ENCODE measurements at places on chromosomes 1 and 21.

- no peak for DNase-seq
Observed at GRCh38 chr1:9815150-9815549, 8.6 kb downstream of the CLSTN1 start.

- DNase-seq: no peak
Observed at GRCh38 chr1:183995322-183996039, 42.0 kb downstream of the COLGALT2 start.

DNA sequence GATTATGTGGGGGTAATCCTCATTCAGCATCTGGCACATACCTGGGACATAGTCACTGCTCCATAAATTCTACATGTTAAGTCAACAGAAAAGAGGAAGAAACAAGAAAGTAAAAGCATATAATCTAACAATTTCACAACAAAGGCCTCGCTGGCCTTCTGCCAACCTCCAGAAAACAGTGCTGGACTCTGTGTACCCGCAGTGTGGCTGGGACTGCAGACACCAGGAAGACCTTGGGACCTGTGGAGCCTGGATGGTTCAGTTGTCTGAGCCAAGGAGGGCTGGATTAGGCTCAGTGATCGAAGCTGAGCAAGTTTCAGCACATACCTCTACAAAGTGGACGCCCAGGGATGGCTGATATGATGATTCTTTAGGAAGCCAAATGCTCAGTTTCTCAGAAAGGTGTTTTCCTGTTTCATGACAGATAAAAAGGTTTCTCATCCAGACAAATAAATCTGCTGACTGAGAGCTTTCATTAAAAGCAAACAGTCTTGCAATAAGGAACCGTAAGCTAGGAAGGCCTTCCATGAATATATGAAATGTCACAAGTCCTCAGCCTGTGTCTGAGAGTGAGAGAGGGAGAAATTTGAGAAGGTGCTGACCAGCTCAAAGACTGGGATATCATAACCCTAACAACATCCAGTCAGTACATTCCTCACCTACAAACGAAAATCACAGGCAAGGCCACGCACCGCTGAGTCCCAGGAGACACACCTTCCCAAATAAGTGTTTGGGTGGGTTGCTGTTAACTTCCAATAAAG, 48.4 kb downstream of the CAPZB start:
- no peak for DNase-seq

DNA sequence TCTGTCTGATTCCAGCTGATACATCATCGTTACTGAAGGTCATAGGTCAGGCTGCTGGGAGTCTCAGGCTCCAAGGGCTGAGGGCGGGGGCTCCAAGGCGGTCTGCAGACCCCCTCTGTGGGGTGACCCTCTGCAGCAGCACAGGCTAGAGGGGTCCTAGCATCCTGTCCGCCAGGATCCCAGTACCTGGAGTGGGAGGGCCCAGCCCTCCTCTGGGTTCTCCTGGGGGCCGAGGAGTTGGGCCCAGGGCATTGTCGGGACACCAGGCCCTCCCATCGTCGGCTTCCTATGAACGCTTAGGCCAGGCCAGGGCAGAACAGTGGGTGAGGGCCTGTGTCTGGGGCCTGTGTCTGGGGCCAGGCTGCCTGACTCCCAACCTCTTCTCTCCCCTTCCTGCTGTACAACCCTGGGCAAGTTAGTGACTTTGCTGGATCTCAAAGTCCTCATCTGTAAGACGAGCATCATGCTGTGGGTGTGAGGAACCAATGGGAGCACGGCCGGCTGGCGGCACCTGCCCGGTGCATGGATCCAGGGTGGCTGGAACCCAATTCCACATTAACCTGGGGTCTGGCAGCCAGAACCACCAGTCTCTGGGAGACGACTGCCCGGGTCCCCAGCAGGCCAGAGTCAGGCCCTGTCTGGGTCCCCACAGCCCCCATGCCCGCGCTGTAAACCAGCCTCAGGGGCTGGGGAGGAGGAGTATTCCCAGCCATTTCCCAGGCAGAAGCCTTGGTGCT, 56.2 kb upstream of the COL18A1 start:
- no peak for DNase-seq

DNA sequence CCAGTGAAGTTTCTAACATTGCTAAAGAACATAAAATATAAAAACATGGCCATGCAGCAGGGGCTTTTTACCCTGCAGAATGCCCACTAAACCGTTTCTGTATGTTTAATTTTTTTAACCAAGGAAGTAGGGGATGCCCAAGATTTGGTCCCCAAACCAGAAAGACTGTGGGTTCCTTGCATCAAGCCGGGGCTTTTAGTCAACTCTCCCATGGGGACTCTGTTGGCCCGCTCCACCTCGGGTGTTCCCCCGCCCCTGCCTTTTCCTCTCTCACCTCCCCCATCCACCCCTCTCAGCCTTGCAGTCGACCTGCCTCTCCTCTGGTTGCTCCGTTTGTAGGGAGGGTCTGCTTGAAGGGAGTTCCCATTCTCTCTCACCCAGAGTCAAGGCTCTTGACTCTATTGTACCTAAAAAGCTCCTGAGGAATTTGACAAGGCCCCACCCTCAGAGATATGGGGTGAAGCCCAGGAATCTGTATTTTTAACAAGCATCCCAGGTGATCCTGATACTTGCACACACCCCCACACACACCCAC, 117.5 kb downstream of the TOMM20 start:
- DNase-seq: no peak

GRCh38 chr21:35512346-35512745, 463.2 kb upstream of the RUNX1 start:
- DNase-seq: no peak

DNA sequence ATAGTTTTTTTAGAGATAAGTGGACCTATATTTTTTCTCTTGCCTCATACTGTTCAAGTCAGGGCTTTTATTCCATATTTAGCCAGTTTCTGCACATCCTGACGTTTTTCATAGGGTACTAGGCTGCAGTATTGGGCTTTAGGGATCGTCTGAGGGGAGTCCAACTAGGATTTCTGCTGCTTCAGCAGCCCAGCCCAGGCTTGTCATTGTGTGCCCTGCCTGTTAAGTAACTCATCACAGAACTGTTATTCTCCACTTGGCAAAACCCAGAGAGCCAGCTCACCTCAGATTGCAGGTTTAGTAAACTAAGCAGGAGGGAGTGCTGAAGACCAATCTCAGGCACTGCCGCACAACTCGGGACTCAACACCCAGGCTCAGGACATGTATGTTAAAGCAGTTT, 2.8 kb downstream of the GALNT2 start:
- DNase-seq: no peak

DNA sequence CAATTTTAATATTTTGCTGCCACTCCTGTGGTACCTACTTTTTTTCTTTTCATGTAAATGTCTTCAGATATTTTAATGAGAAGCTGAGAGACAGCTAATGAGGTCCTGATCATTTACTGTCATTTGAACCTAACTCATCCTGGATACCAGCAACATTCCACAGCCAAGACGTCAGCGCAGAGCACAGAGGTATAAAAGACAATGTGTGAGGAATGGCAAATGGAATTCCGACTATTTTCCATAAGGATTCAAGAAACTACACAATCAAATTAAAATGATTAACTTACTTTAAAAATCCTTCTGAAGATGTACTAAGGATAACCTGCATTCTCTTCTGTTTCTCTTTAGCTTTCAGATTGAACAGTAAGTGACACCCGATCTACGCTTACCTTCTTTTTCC, 38.8 kb downstream of the HEATR1 start:
- no peak for DNase-seq

DNA sequence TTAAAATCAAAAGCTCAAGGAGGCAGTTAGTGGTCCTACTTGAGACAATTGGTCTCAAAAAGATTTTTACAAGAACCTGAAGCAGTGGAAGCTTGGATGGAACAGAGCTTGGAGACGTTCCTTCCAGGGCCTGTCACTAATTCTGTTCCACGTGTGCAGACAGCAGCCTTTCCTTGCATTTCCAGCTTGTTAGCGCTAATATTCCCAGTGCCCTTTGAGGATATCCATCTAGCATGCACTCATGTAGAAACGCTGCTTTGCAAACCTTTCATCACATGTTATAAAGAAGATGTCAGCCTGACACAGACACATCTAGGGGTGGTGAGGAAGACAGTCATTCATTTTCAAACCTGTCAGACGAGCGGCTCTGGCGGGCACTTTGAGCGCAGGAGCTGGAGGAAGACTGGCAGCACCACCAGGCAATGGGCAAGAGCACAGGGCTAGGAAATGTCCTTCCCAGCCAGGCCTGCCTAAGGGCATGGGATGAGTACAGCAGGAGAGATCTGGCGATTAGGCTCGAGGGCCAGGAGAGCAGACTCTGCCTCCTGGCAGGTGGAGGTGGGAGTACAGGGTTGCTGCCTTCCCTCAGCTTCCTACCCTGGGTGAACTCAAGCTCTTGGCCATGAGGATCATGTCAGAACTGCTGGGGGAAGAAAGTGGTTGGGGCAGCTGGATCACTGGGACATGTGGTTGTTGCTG, 55.5 kb downstream of the CASQ2 start:
- no peak for DNase-seq

- no peak for DNase-seq
Observed at GRCh38 chr1:1230656-1231399, 973 bp downstream of the SDF4 start.

GRCh38 chr1:231950331-231951128, 323.9 kb downstream of the DISC1 start:
- no peak for DNase-seq

DNA sequence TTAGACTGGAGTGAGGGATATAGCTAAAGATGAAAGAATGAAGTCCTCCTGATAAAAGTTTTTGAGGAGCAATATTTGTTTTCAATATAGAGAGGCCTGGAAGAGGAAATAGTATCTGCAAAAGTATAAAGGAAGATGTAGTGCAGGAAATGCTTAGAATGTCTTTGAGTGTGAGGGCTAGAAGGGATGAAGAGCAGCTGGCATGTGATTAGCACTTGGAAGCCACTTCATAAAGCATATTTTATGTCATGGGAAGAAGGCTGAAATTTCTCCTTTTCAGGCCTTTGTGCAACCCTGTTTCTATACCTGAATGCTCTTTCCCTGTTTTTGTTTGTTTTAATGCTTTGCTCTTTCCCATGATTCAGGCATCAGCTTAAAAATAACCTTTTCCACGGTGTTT, 323.3 kb upstream of the DEPDC1 start:
- DNase-seq: no peak

DNA sequence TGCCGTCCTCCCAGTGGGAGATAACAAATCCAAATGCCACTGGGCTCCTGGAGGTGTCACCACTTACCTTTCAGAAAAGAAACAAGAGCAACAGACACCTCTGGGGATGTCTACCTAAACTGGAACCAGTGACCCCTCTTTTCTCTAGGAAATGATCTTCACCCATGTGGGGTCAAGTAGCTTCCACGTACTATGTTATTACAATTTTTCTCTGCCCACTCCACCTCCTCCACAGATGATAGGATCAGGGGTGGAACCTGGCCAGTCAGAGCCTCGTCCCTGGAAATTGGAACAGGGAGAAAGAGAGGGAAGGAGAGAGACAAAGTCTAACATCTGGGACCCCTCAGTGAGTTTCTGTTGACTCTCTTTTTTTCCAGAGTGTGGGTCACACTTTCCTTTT, 50.1 kb downstream of the H3-3A start:
- DNase-seq: no peak

DNA sequence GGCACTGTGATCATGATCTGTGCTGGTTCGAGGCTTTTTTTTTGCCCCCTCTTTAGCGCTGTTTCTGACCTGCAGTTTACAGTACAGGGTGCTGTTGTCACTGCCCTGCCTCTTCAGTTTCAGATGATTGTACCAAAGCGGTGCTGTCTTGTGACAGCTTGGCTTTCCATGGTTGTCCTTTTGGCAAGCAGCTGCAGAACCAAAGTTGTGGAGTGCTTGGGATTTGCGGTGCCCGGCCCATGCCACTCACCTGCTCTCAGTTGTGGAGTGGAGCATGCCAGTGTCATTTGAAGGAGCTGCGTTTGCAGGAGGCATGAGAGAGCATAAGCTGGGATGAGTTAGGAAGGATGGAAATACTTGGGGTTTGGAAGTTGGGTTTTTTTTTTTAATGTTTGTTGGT, 48.4 kb downstream of the DOP1B start:
- no peak for DNase-seq

DNA sequence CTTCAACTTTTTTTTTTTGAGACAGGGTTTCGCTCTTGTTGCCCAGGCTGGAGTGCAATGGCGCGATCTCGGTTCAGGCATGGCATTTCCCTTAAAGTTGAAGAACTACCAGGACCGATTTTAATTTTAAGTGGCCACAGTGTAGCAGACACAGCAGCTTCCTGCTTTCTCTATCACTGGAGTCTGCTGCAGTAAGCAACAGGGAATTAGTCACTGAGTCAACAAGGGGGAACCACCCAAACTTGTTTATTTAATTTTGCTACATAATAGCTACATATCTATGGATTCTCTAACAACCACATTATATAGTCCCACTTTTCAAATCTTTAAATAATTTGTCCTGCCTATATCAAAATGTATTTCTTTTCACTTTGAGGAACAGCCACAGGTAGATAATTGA, 12.5 kb upstream of the TNNI3K start:
- DNase-seq: no peak

DNA sequence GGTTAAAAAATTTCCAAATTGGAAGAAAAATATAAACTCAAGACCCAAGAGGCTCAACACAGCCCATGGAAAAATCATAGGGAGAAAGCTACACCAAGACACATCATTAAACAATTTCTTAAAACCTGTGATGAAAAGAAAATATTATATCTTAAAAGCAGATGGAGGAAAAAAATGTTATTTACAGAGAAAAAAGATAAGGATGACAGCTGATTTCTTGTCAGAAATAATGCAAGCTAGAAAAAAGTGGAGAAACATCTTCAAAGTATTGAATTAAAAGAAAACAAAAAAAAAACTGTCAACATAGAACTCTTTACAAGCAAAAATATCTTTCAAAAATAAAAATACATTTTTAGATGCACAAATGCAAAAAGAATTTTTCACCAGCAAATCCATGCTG, 930.5 kb downstream of the ADGRL2 start:
- no peak for DNase-seq

DNA sequence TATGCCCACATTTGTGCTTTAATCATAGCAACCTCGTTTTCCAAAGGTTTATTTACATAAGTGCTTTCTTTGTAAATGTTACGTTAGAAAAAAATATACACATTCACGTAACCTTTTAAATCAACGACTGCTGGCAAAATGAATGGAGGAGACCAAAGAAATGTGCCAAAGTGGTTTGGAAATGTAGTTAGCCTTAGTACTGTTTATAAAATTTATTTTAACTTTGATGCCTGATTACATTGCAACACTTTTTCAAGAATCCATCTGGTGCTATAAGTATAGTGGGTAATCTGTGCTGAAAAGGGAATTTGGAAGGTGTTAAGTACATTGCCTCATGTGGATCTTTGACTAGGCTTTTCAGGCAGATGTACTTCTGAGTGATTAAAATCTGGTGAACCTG, 108.9 kb downstream of the IFI44 start:
- no peak for DNase-seq

DNA sequence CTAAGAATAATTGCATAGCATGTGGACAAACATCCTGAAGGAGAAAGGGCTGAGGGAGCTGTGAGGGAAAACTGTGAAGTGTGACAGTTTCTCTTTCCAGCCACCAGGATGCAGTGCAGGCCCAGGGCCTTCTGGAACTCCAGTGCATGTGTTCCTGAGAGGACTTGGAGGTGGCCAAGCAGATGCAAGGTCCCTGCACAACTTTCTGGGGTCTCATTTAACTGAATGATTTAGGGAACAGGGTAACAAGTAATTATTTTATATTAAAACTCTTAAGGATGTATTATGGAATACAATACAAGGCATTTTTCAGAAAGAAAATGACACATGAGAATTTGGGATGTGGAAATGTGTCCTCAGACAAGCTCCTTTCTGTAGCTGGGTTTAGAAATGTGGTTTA, 61.2 kb upstream of the MCOLN3 start:
- DNase-seq: no peak

GRCh38 chr1:34884961-34885360, 25.4 kb upstream of the SMIM12 start:
- DNase-seq: no peak

- no peak for DNase-seq
Observed at GRCh38 chr21:17859661-17860060, 40.5 kb upstream of the C21orf91 start.

All from nucleus accumbens (tissue), 56 donors.